Sigmoid colon (tissue), 7 donors: ENCODE measurements at places on chromosomes 13 and 19. TPM values are rescaled to one million over a fixed set of nuclear protein-coding genes. Genes with fewer than 3 reads are reported as not detected.

EPS8L1 gene
- not detected for total RNA-seq

IRGC gene
- not detected for total RNA-seq

TSHZ3 gene
- total RNA-seq: 23.9 TPM

DNA sequence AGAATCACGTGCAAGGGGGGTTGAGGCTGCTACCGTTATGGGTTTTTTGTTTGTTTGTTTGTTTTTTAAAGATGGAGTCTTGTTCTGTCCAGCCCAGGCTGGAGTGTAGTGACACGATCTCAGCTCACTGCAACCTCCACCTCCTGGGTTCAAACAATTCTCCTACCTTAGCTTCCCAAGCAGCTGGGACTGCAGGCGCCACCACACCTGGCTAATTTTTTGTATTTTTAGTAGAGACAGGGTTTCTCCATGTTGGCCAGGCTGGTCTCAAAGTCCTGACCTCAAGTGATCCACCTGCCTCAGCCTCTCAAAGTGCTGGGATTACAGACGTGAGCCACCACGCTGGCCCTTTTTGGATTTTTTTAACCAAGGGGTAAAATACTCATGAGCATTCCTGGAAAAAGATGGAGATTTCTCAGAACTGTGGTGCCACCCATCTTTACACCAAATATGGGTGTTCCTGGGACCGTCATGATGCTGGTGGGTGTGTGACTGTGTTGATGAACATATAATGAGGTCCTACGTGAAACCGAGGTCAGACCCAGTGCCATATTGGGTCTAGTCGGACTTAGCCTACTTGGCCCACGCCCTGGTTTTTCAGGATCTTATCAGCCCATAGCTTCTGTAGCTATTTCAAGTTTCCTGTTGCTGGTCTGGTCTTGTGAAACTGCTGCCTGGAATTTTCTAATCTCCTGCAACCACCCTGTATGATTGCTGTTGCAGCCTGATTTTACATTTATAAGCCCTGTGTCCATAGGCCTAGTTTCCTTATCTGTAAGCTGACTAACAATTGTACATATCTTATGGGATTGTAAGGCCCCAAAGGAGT lies 6.2 kb downstream of the PPP1R15A start:
- no peaks in the 10 kb centered on the region for H3K27me3 ChIP-seq
- peaks cover 5% of the 10 kb centered on the region for H3K36me3 ChIP-seq
- H3K27ac ChIP-seq: peak overlapping the region; percentile 43
- H3K4me3 ChIP-seq: no peak overlapping the region
- no peak for DNase-seq

DNA sequence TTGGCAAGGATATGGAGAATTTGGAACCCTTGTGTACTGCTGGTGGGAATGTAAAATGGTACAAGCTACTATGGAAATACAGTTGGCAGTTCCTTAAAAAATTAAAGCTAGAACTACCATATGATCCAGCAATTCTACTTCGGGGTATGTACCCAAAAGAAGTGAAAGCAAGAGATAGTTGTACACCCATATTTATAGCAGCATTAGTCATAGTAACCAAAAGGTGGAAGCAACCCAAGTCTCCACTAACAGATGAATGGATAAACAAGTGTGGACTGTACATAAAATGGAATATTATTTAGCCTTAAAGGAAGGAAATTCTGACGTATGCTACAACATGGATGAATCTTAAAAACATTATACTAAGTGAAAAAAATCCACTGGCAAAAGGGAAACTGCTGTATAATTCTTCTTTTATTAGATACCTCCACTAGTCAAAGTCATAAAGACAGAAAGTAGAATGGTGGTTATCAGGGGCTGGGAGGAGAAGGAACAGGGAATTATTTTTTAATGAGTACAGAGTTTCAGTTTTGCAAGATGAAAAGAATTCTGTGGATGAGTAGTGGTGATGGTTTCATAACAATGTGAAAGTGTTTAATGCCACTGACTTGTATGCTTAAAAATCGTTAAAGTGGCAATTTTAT lies 141.6 kb downstream of the RXFP2 start:
- no peak overlapping the region for H3K4me3 ChIP-seq
- no peak for DNase-seq
- no peaks in the 10 kb centered on the region for H3K36me3 ChIP-seq
